ENCODE measurements at places on chromosomes 7 and 10.

DNA sequence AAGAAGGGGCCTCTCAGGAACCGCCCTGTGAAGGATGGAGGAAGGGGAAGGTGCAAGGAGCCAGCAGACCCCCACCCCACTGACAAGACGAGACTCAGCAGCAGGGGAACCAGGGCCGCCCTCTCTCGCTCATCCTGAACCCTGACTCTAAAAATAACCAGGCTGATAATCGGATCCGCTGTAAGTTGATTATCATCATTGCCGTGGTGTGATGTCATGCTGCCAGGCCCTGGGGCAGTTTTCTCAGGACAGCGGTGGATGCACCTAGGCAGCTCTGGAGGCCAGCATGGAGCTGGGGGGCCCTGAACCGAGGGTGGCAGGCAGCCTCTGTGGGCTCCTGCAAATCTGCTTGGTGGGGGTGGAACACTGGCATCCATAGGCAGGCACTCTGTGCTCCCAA, 7.9 kb downstream of the RET start:
- DNase-seq = no peak

GRCh38 chr7:16492513-16493062, 27.1 kb upstream of the SOSTDC1 start:
- no peak for DNase-seq

DNA sequence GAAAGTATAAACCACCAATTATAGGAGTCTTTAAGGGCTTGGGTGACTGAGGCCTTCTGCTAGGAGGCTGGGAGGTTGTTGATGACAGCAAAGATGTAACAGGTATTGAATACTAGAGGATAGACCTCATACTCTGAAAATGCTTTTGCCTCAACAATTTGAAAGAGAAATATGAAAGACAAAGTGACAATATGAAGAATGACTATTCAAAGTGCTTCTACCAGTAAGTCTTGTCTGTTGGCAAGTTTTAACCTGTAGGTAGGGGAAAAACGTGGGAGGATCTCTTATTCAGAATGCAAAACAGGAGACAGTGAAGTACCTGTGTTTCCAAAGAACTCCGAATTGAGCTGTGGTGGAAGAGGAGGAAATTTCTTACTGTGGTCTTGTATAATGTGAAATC, 38.2 kb downstream of the GBF1 start:
- no peak for DNase-seq

GRCh38 chr10:3350617-3351258, 178.2 kb upstream of the PITRM1 start:
- DNase-seq = no peak
